ENCODE measurements at places on chromosomes 16 and 17.

GRCh38 chr16:67378642-67379041, 14.7 kb downstream of the TPPP3 start:
- DNase-seq = no peak

- no peak for DNase-seq
Observed at GRCh38 chr16:14325502-14326401, 254.6 kb downstream of the MRTFB start.

- no peak for DNase-seq
Observed at GRCh38 chr16:2527071-2527783, 4.0 kb downstream of the CEMP1 start.

DNA sequence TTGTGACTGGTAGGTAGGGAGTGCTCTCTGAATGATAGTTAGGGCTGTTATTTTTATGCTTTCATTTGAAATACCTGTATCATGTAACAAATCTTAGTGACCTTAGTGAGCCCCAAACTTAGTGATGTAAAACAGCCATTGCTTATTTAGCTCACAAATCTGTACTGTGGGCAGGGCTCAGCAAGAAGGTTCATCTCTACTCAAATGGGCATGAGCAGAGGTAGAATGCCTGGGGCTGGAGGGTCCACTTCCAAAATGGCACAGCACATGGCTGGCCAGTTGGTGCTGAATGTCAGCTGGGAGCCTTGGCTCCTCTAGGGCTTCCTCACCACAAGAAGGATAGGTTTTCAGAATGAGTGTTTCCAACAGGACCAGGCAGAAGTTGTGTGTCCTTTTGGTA, 49.3 kb upstream of the FOXF1 start:
- DNase-seq = no peak

- no peak for DNase-seq
Observed at GRCh38 chr17:82985428-82985805, 94.0 kb upstream of the METRNL start.

- no peak for DNase-seq
Observed at GRCh38 chr17:17109907-17110306, 67.7 kb downstream of the MPRIP start.

Data from stimulated activated CD4-positive, alpha-beta T cell treated with anti-CD3 and anti-CD28 coated beads, Interleukin-12 subunit alpha, Interleukin-12 subunit beta, amount 100 ng/mL, for 48 hours (primary cell).